ENCODE measurements at places on chromosomes 12 and 14.

DNA sequence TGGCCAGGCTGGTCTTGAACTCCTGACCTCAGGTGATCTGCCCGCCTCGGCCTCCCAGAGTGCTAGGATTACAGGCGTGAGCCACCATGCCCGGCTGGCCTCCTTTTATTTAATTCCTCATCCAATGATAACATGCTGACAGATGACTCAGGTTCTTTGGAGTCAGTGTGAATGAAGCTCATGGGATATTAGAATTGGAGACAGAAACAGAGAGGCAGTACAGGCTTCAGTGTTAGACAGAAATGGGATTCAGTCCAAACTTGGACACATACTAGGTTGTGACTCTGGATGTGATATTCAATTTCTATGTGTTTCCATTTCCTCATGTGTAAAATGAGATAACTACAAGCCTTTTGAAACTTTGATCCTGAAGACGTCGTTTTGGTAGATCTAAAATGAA lies 47.3 kb downstream of the PDE3A start:
- DNase-seq: no peak

DNA sequence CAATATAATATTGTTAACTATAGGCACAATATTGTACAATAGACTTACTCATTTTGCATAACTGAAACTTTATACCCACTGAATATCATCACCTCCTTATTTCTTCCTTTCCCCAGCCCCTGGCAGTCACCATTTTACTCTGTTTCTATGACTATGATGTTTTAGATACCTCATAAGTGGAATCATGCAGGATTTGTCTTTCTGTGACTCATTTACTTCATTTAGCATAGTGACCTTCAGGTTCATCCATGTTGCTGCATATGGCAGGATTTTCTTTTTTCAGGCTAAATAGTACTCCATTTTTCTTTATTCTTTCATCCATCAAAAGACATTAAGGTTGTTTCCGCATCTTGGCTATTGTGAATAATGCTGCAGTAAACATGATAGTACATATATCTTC lies 18.9 kb downstream of the USP15 start:
- DNase-seq: no peak

GRCh38 chr12:105860561-105861207 lies 278.1 kb downstream of the NUAK1 start:
- DNase-seq: no peak

DNA sequence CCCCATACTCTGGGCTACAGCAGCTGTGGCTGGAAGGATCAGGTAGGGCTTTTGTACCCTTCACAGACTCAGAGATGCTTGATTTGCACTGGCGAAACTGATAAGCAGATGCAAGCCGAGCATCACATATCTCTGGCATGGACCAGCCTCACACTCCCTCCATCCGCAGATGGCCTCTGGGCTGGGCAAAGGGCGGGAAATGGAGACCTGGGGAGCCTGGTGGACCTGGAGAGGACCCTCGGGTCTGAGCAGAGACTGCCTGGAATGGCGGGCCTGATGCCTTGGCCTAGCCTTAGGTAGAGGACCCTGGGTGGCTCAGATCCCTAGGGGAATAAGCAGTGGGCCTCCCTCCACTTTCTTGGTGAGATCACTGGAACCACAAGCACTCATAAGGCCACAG lies 53.2 kb downstream of the GALNT16 start:
- DNase-seq: no peak

DNA sequence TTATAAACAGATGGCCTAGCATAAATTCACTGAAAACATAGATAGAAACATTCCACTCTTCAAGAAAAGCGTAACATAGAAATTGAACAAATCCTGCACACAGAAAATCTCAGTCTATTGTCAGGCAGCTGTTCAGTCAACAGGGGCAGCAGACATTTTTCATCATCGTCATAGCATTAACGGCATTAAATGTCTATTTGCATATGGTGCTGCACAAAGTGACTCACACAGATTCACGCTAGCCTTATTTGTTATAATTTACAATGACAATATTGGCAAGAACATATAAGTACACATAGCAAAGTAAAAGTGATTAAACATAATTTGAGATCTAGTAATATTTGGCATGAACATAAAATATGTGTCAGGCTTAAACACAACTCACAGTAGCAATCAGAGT lies 95.7 kb downstream of the CEP128 start:
- no peak for DNase-seq

GRCh38 chr12:128818065-128819022 lies 5.4 kb downstream of the SLC15A4 start:
- DNase-seq: no peak

Data from activated CD4-positive, CD25-positive, alpha-beta regulatory T cell (primary cell).